ENCODE measurements at places on chromosomes 4 and X.

- DNase-seq: no peak
Observed at GRCh38 chr4:96519291-96519690, 679.4 kb downstream of the PDHA2 start.

- no peak for DNase-seq
Observed at GRCh38 chrX:71997320-71997719, 86.7 kb downstream of the NHSL2 start.

- peak; percentile 84 for DNase-seq
Observed at GRCh38 chr4:38768968-38769394, 13.8 kb downstream of the TLR10 start.

DNA sequence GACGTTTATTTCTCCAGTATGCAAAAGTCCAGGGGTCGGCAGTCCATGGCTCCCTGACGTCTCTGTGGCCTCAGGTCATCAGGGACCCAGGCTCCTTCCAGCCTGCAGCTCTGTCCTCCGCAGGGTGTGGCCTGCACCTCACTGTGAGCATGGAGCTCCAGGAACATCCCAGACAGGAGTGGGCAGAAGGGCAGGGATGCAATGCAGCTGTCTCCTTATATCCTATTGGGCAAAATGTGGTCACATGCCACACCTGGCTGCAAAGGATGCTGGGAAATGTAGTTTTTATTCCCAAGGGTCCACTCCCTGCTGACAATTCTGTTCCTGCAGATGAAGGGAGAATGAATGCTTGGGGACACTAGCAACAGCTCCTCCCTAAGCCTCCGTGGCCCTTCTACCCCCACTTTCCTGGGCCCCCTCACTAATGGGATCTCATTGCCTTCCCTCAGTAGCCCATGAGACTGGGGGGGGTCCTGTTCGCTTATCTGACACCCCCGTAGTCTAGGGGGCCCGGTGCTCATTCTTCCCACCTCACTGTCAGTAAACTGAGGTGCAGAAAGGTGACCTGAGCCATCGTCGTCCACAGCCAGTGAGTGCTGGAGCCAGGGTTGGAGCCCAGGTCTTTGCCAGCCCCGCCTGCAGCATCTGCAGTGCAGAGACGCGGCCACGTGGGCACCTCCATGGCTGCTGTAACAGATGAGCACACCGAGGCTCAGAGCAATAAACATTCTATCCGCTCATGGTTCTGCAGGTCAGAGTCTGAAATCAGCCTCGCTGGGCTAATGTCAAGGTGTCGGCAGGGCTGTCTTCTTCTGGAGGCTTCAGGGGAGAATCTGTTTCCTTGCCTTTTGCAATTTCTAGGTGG, 5.9 kb upstream of the GRPEL1 start:
- DNase-seq: peak; percentile 30

GRCh38 chr4:36891971-36892370, 352.6 kb upstream of the NWD2 start:
- DNase-seq: no peak

DNA sequence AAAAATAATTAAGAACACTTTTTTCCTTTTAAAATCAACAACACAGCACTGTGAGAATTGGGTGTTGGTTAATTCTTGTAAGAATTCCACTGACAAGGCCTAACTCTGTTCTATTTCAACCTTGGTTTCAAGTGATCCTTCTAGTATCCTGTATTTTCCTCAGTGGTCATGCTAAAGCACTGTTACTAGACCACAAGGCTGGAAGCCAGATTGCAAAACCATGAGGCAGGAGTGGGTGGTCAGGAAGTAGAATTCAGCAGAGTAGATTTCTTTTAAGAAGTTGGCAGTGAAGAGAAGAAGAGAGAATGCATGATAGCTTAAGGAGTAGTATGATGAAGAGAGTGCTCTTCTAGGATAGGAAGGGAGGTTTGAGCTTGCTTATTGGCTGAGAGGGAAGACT, 71.6 kb upstream of the LEF1 start:
- peak; percentile 3 for DNase-seq

GRCh38 chr4:73608689-73609594, 11.3 kb downstream of the RASSF6 start:
- no peak for DNase-seq

DNA sequence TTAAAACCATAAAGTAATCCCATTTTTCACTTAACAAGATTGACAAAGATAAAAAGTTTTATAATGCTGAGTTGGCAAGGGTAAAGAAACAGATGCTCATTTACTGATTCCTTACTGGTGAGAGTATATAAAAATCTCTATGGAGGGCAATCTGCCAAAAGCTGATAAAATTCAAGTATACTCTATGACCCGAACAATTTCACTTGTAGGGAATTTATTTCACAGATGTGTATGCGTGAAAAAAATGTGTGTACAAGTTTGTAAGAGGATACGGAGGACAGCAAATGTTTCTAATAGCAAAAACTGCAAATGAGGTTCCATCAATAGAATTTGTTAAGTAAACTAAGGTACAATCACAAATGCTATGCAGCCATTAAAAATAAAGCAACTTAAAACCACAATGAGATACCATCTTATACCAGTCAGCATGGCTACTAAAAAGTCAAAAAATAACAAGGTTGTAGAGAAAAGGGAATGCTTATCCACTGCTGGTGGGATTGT, 23.4 kb downstream of the DHX15 start:
- DNase-seq: no peak
